ENCODE measurements at places on chromosomes 12 and 14.

DNA sequence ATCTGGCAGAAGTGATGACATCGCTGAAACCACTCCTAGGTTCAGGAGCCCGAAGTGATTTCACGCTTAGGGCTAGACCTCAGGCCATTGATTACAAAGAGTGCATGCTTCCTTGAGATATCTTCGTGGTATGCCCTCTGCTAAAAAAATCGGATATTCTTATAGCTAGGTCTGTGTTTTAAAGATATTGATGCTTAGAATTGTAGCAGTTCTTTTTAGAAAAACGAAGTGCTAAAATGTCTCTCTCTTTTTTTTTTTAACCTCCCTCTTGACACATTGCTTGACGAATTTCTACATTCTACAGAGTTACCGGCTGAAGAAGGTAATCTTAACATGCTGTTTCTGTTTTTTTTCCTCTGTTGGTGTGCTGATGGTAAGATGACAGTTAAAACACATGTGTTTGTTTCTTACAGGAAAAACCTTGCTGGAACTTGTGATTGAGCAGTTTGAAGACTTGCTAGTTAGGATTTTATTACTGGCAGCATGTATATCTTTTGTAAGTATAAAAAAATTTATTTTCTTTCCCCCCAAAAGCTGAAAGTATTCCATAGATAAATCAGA lies 1.3 kb downstream of the ATP2A2 start:
- DNase-seq: no peak

GRCh38 chr12:12028668-12029402 lies 41.9 kb upstream of the BCL2L14 start:
- DNase-seq: no peak

- no peak for DNase-seq
Observed at GRCh38 chr12:23830210-23830609, 119.3 kb downstream of the SOX5 start.

- DNase-seq: peak; percentile 85
Observed at GRCh38 chr12:89345830-89346740, 6.2 kb downstream of the DUSP6 start.

DNA sequence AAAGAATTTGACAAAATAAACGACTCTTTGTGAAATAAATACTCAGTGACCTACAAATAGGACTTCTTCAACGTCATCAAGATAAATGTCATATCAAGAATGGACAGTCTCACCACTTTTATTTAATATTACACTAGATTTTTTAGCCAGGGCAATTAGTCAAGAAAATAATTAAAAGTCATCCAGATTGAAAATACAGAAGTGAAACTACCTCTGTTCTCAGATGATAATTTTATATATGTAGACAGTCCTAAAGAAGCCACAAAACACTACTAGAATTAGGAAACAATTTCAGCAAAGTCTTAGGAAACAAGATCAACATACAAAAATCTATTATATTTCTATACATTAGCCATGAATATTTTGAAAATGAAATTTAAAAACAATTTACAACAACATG lies 689.6 kb upstream of the SEL1L start:
- no peak for DNase-seq

DNA sequence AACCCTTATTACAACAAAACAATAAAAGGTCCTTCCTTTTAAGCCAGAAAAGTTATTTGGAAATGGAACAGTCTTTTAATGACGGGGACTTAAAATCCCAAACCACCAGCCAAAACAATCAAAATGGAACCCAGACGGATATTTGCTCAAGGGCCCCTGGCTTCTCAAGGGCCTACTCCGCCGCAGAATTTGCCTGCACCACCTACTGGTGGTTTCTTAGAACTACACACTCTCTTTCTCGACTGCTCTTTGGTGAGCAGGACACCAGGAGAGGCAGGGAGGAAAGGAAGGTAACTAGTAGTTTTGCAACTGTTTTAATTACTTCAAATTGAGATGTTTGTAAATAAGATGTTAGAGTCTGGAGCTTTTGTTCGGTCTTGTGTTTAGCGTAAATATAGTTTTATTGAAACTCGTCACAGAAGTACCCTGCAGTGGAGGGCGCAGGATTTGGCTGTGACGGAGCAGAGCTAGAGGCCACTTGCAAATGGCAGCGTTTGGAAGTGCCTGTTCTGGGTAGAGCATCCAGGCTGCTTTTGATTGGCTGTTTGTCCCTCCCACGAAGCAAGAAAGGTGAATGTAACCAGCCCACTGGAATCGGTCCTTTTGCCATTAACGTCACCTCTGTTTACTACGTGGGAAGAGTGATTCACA lies 238.5 kb downstream of the CACNA1C start:
- DNase-seq: peak; percentile 48

- no peak for DNase-seq
Observed at GRCh38 chr12:109223868-109224267, 85.2 kb downstream of the FOXN4 start.

DNA sequence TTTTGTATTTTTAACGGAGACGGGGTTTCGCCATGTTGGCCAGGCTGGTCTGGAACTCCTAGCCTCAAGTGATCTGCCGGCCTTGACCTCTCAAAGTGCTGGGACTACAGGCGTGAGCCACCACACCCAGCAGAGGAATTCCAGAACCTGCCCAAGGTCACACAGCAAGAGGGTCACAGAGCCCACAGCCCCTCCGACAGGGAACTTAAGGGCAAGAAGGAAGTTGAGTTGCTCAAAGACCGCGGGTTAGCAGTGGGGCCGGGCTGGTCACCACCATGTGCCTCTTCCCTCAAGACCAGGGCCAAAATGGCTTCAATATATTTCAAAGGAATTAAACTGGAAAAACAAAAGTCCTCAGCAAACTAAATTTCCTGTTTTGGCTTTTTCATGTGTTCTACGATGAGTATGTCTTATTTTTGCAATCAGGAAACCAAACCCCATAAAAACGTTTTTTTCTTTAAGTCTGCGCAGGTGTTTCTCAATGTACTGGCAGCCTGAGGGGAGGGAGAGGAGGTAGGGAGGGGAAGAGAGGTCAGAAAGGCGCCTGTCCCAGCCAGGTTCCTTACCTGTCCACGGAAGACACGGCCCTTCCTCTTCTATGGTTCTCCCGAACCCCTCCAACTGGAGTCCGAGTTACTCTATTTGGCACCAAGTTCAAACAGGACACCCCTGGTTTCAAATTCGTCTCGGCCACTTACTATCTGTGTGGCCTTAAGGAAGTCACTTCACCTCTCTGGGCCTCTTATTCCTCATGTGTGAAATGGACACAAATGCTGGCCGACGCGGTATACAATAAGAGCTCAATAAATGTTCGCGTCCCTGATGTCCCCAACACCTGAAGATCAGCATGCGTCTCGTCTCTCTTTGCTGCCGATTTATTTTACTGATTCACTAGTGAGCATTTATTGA lies 778 bp downstream of the SLC8B1 start:
- no peak for DNase-seq

DNA sequence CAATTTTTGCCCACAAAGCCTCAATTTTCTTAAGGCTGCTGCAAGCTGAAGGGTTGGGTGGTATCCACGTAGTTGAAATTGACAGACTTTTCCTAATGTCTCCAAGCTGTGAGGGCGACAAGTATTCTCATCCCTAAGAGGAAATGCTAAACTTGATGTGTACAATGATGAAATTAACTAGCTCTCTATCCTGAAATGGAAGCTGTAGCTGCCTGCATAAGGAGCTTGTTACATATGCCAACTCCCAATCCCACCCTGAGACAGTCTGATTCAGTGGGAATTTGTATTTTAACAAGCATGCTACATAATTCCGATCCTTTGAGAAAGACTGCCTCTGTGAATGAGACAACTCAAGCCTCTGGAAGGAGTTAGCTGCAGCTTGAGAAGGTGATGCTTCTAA lies 45.7 kb upstream of the MDM1 start:
- DNase-seq: no peak

GRCh38 chr12:113724794-113725556 lies 241.2 kb downstream of the RBM19 start:
- no peak for DNase-seq

DNA sequence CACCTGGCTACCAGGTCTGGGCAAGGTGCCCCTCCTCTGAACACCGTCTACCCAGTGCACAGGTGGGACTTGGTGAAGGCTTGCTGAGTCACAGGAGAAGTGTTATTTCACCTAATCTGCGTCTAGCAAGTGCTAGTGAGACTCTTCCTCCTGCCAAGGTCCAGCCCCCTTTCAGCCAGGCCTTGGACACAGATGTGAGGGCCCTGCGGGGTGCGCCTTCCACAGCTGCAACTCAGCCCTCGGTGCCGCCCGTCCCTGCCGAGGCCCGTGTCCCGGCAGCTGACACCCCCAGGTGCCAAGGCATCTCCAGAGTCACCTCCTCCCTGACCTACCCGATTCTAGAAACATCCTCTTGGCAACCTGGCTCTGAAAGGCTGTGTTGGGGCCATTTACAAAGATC lies 55.1 kb downstream of the PRIMA1 start:
- DNase-seq: no peak

- no peak for DNase-seq
Observed at GRCh38 chr12:65672441-65672840, 151.8 kb upstream of the HMGA2 start.

DNA sequence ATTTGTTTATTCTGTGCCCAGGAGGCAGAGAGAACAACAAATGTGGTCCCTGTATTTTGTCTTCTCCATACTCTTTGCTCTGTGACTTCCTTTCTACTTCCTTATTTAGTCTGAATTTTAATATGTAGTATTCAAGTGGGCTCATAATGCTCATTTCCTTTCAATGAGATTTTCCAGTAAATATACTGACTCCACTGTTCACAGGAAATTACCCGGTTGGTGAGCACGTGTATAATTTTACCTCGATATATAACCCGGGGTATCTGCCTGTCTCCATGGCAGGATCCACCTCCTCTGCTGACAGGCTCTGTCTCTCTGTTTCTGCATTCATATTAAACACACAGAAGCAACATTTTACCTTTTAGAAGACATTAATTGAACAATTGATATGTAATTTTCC lies 166.0 kb downstream of the SLC38A4 start:
- no peak for DNase-seq

- DNase-seq: no peak
Observed at GRCh38 chr12:11568762-11569478, 80.6 kb upstream of the ETV6 start.

DNA sequence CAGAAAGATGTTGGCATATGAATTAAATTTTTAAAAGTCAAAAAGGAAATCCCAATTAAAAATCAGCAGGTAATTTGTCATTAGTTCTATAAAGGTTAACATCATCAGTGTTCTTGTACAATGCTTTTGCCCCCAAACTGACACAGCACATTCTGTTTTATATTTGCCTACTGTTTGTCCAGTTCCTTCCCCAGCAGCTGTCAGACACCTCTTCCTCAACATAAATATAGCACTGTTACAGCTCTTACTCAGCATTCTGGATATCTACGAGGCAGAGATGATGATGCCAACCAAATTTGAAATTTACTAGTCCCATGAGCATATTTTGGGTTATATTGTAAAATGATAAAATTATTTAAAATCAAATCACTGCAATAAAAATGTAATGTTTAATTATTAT lies 124.6 kb downstream of the SINHCAF start:
- no peak for DNase-seq

GRCh38 chr12:54958048-54958658 lies 26.4 kb downstream of the TESPA1 start:
- DNase-seq: peak; percentile 67

- DNase-seq: no peak
Observed at GRCh38 chr14:86541972-86542371, 1012.0 kb downstream of the FLRT2 start.

DNA sequence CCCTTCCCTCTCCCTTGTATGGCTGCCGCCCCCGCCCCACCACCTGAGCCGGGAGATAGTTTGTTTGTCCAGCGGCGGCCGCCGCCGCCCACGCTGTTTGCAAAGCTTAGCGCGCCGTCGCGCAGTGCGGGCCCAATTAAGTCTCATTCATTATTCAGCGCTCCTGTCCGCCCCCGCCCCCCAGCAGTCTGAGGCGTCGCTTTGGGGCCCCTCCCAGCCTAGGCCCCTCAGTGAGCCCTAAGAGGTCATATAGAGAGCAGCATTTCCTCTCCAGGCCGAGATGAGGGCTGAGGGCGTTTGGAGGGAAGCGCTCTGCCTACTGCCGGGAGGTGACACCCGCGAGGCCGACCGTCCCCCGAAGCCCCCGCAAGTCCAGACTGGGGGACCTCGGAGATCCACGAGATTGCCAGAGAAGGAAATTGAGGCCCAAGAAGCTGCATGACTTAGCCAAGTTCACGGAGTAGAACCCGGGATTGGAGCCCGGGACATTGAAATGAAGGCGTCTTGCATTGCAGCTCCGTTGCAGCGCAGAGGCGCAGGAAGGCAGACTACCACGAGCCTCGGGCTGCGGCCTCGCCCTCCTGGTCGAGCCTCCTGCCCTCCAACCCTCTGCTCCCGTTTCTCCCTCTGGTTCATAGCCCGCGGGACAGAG lies at the start of gene DNAJC22:
Gene DNAJC22, plus strand, starts transcription at position 230 of the 652 bp plus-strand sequence. CDS start 1,985 bp downstream, outside the sequence.
- no peak for DNase-seq

GRCh38 chr12:76272287-76272686 lies 75.9 kb downstream of the BBS10 start:
- no peak for DNase-seq

GRCh38 chr12:72313806-72314205 lies 41.6 kb downstream of the TRHDE start:
- no peak for DNase-seq

GRCh38 chr12:120361506-120362208 lies 7.3 kb downstream of the MSI1 start:
- no peak for DNase-seq

DNA sequence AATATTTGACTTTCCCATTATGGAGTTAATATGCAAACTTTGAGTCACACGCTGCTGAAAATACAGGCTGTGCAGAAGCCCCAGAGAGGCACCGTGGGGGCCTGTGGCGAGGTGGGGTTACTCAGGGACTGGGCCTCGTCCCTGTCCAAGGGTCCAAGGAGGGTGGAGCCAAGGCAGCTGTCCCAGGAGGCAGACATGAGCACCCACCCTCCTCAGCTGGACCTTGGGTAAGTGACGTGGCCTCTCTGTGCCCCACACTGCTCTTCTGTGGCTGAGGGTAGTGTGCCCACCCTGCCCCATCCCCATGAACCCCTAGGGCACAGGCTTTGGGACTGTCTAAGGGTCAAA lies 39.4 kb downstream of the FAM222A start:
- DNase-seq: no peak

DNA sequence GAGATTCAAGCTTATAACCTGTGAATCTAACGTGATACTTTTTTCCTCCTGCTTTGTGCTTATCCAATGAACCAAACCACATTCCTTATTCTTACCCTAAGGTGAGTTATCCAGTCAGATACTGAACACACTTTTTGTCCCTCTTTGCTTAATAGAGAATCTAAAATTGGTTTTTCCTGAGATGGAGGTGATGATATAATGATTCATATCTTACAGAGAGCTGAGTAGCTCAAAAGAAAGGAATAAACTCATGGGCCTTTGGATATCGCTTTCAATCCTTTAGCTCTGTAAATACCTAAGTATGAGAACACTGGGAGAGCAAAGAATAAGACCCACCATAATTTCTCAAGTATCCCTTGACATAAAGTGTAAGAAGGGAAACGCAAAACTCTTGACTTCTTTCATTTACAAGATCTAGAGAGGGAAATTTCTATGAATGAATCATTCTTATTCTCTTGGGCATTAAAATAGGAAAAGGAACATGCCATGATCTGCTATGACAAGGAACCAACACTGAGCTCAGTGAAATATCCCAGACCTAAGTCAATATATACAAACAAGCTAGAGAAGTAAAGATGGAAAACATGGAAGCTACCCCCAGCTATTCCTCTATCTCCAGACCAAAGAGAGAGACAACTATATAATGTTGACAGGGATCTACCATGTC lies 81.8 kb upstream of the STAC3 start:
- DNase-seq: no peak
